ENCODE measurements at places on chromosomes 4 and X.

- DNase-seq = no peak
Observed at GRCh38 chr4:53861856-53862610, 202.4 kb downstream of the CHIC2 start.

DNA sequence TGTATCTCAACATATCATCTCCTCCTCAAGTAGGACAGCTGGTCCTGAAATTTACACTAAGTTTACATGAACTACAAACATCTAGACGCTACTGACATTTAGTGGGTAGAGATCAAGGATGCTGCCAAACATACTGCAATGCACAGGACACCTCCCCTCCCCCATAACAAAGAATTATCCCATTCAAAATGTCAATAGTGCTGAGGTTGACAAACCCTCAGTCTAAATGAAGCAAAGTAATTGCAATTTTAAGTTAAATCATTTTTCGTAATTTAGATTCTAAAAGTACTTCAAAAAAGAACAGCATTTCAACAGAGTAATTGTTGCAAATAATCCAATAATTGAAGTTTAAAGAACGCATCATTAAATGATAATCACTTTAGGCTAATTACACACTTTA is 1.2 kb downstream of the PRMT9 start:
- no peak for DNase-seq

DNA sequence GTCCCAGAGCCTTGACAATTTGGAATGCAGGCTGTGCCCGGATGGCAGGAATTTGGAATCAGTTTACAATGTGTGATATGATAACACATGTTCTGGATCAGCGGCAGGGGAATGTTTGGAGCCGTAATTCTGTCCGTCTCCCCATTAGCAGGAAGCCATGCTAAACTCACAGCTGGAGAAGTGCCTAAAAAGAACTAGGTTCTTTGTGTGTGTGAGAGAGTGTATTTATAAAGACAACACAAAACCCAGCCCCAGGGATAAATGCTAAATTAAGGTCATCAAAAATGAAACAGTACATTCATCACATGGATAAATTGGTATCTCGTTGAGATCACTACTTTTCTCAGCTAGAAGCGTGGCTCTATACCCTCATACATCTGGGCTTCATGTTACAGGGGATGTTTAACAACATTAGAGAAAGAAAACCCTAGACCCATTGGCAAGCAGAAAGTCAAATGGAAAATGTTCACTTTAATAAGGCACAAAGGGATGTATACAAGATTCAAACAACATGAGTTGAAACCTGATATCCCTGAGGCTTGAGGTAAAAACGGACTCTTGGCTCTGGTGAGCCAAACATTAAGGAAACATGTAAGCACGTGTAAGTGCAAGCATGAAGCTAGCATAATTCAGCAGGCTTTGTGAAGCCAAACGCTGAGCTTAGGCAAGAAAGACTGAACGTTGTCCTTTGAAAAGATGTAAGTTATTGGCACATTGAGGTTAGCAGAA is 18.0 kb upstream of the TMEM131L start:
- no peak for DNase-seq

- DNase-seq = no peak
Observed at GRCh38 chrX:104330966-104331365, 76.2 kb upstream of the ESX1 start.

DNA sequence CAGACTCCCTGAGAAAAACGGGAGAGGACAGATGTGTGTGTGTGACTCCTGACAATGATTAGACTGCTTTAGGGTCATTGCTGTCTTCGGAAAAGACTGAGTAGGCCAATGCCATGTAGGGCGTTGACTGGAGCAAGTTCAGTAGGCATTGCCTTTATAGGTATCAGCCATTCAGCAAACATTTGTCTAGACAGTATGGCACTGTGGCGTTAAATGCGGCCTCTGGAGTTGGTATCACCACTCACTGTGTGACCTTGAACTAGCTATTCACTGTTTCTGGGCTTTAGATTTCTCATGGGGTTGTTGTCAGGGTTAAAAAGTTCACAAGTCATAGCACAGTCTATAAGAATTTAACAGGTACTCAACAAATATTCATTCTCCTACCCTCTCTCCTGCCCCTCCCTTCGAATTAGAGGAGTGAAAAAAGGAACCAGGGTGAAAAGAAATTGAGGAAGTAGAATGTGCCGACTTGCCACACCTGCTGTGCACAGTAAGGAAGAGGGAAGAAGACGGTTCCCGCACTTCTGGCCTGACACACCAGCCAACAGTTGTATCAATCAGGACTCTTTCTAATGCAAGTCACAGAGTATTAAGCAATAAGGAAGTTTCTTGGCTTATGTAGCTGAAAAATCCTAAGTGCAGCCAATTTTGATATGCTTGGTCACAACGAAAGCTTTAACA is 83.2 kb upstream of the PLAC8 start:
- no peak for DNase-seq

- no peak for DNase-seq
Observed at GRCh38 chr4:24042094-24042493, 152.2 kb upstream of the PPARGC1A start.

GRCh38 chr4:46818604-46819003 is 90.4 kb downstream of the COX7B2 start:
- DNase-seq = no peak

GRCh38 chr4:38529189-38530115 is 134.5 kb upstream of the KLF3 start:
- DNase-seq = no peak

DNA sequence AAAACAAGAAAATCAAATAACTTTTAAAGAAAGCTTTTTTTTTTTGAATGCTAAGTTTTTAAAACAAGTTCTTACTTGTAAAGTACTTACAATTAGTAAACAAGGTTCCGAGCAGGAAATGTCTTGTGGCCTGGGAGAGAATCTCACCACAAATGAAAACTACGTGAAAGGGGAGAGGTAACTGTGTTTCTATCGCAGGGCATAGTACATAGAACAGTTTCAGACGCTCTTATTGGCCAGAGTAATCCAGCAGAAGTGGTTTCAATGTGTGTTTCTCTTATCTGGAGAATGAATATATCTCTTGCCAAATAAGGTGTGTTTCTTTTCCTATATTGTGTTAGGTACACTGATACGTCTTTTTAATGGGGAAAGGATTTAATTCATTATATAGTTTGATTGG is at the start of gene PLAC8:
Gene PLAC8, minus strand, starts transcription at position 154 of the 400 bp plus-strand sequence. CDS start 6,808 bp downstream, outside the sequence.
- no peak for DNase-seq

- no peak for DNase-seq
Observed at GRCh38 chr4:111064342-111064993, 441.6 kb upstream of the PITX2 start.

- no peak for DNase-seq
Observed at GRCh38 chr4:73053076-73053475, 16.4 kb downstream of the COX18 start.

GRCh38 chrX:1582686-1583437 is 8.5 kb upstream of the AKAP17A start:
- no peak for DNase-seq

- peak; percentile 9 for DNase-seq
Observed at GRCh38 chr4:2824836-2825381, 18.7 kb upstream of the ADD1 start.

GRCh38 chr4:155734065-155734464 is 24.8 kb upstream of the GUCY1B1 start:
- no peak for DNase-seq

Data from T-helper 17 cell (primary cell).